ENCODE measurements at places on chromosomes 1 and 21.
A peak's percentile ranks its signal among the peaks of the same experiment; 100 is the strongest.

DNA sequence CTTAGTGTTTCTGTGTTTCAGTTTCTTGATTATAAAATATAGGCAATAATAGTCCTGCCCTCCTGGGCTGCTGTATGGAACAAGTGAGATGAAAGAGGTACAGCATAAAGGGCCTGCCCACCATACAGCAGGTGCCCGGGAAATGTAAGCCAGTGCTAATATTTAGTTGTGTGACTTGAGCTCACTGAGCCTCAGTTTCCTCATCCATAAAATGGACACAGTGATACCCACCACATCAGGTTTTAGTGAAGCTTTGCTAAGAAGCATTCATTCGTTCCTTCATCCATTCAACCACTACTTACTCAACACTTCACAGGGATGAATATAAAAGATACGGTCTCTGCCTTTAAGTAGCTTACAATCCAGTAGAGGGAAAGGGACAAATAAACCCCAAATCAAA, 19.9 kb downstream of the CNTN2 start:
- DNase-seq, result no peak

DNA sequence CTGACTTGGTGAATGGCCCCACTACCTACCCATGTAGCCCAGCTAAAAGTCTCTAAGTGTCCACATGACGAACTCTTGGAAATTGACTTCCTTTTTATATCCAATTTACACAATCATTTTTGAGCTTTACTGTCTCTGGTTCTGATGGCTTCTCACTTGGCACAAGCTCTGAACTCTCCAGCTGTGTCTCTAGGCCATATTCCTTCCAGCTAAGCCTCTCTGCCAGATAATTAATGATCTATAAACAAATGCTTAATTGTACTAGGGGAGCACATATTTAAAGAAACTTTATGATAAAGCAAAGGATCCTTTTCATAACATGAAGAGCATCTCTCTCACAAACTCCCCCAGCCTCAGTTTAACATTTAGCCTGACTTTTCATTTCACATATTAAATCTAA, 16.3 kb upstream of the BEND5 start:
- no peak for DNase-seq

DNA sequence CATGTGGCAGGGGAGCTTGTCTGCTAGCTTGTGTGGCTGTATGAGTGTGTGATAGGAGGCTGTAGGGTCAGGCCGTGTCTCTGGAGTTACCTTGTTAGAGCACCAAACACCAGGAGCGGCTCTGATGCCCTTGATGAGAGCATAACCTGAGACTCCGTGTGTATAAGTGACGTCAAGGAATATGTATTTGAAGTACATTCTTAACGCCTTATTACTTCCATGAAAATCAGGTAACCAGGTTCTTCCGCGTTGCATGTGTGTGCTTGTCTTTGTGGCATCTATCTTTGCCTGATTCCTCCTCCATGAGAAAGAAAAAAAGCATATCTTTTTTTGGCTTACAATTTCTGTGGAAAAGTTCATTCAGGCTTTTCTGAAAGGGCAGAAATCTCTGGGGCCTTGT, 4.6 kb downstream of the OLFML3 start:
- no peak for DNase-seq

GRCh38 chr1:99525331-99525730, 120.6 kb upstream of the PALMD start:
- no peak for DNase-seq

DNA sequence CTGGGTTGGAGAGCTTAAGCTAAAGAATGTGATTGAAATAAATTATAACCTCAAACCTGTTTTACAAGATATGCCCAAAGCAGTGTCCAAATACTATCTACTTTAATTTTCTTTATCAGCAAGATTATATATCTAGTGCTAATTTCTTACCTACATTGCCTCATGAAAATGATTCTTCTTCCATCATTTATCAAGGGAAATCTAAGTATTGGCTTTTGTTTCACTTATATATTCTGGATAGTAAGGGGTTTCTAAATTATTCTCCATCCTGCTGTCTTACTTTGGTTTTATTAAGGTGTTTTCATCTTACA, 81.2 kb downstream of the PHTF1 start:
- DNase-seq, result no peak

GRCh38 chr21:45129189-45129923, 55.0 kb downstream of the ADARB1 start:
- DNase-seq, result no peak

- peak; percentile 74 for DNase-seq
Measured at GRCh38 chr1:205273551-205273982, 45.8 kb downstream of the TMCC2 start.

DNA sequence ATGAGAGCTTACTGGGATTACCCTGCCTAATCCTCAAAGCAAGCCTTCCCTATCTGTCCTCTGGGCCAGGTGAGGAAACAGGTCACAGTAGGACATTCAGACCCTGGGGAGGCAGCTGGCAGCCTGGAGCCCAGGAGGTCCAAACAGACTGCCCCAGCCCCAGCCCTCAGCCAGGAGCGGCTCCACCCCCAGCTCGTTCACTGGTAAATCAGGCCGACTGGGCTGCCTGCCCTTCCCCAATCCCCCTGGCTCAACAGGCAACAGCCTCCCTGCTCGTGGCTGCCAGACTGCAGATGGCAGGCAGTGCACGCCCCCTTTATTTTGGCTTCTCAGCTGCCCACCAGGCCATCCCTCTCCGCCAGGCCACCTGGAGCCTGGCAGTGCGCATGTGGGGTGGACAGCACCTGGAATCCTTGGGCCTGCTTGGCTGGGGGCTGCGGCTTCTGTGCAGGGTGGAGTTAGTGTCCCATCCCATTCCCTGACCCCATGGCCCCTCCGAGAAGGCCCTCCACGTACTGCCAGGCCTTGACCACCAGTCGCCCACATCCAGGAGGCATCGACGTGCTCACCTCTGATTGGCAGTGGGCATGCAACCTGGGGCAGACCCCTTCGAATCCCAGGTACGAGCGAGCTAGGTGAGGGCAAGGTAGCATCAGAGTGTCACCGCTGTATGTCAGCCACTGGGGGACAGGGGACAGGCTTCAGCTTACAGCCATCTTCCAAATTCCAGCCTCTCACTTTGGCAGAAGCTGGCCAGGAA, 11.2 kb upstream of the ZNF670 start:
- no peak for DNase-seq

GRCh38 chr1:13662493-13662892, 37.5 kb upstream of the PRDM2 start:
- no peak for DNase-seq

GRCh38 chr1:2429780-2430591, 17.6 kb upstream of the PEX10 start:
- DNase-seq, result no peak

DNA sequence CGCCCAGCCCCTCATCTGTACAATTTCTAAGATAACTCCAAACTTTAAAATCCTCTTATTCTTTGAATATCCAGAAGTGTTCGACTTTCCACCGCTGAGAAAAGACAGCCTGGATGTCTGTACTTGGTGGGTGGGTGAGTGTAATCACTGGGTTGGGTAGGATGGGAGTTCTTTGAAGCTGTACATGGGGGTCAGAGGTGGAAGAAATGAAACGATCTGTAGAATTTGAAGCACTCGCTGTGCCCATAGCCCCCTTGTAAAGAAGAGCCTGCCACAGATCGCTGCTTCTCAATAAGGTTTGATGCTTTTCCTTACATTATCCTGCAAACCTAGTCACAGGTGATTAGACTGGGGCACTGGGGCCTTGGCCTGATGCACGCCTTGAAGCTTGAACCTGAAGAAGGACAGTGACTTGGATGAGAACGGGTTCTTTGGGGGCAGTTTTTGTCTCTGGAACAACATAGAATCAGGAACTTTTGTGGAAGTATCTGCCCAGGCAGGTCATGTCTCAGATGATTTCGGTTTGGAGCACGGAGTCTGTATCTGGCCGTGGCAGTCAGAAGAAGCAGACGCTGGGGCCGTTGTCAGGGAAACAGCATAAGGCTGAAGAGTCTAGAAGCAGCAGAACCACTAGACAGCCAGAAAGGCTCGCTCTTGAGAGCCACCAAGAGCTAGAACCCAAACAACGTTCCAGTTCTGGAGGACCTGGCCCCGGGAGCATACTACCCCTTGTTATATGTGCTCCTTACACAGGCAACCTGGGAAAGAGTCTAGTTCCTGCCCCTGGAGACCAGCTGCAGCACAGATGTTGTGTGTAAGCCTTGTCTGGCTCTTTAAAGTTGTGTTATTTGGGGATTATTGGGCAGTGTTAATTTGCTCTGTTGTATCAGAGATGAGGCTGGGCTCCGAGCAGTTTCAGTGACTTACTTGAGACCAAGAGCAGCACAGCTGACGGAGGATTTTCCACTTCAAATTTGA, 45.1 kb upstream of the SCCPDH start:
- DNase-seq, result no peak

DNA sequence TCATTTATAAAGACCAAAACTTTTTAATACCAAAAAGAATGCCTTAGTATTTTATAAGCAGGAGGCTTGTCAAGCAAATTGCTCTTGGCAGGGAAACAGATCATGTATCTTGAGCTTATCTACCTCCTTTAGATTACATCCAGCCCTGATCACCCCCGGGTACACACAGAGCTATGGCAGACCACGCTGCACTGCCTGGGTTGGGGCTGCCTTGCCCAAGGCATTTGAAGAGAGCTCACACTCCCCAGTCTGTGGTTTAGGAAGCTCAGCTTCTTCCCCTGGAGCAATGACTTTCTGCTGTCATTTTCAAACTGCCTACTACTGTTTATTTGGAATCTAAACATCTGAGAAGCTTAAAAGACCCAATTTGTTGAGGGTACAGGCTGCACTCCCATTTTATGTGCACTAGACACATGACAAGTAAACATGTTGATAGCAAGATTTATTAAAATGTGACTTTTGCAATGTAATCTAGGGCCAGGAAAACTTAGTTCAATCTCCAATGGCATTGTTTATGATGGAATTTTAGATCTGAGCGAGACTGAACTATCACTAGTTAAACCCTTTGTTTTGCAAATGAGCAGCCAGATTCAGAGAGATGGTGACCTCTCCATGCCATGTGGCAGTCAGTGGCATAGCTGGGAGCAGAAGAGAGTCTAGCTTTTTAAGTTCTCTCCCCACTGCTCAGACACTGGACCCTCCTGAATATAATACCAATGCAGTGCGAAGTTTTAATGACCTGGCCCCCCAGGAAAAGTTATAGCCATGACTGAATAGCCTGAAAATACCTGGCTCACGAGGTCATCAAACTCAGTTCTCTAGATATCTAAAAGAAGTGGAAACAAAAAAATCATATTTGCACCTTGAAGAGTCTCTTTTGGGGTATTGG, 214.9 kb downstream of the HLX start:
- no peak for DNase-seq

GRCh38 chr1:206467915-206468314, 2.4 kb upstream of the IKBKE start:
- DNase-seq, result no peak

DNA sequence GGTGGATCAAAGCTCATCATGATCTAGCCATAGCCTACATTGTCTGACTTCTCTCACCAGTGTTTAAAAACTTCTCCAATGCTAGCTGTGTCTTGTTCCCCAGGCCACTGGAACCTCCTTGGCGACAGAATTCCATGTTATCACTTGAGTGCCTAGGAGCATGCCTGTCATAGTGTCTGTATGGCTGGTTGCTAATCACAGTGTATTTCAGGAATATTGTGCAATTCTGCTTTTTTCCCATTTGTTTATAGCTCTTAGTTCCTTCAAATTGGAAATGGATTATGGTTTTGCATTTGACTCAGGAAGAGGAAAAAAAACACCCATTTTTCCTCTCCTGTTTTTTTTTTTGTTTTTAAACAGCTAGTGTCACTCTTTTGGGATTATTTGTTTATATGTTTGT, 25.5 kb downstream of the ROR1 start:
- no peak for DNase-seq

DNA sequence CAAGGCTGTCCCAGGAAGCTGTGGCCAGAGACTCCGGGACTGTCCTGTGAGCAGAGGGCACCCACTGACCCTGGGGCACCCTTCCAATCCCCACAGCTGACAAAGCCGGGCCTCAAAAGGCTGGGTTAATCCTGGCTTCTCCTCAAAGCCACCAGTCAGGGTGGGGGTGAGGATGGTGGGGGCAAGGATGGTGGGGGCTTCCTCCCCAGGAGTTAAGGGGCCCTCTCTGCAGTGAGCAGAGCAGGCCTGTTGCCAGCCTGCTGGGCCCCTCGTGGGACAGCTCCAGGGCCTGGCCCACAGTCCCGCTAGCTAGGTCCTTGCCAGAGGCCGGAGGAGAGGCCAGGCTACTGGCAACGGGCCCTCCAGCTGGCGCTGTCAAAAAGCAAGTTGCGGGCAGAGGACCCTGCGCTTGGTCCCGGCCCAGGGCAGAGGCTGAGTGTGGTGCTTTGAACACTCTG, 37.9 kb upstream of the CCDC27 start:
- no peak for DNase-seq

DNA sequence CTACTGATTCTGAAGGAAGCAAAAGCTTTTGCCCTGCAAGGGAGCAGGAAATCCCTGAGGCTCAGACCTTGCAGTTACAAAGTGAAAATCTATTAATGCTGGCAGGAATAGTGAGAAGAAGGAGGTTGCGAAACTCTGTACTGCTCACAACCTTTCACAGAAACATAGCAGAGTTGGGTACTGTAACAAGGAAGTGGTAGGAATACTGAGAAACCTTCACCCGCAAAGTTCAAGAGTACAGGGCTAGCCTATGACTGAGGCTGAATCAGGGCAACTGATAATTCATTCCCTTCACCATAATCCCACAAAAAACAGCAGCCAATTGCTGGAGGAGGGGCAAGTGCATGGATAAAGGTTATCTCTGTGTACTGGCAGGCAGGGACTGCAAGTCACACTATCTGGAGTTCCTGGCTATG, 23.9 kb upstream of the KCTD3 start:
- no peak for DNase-seq

DNA sequence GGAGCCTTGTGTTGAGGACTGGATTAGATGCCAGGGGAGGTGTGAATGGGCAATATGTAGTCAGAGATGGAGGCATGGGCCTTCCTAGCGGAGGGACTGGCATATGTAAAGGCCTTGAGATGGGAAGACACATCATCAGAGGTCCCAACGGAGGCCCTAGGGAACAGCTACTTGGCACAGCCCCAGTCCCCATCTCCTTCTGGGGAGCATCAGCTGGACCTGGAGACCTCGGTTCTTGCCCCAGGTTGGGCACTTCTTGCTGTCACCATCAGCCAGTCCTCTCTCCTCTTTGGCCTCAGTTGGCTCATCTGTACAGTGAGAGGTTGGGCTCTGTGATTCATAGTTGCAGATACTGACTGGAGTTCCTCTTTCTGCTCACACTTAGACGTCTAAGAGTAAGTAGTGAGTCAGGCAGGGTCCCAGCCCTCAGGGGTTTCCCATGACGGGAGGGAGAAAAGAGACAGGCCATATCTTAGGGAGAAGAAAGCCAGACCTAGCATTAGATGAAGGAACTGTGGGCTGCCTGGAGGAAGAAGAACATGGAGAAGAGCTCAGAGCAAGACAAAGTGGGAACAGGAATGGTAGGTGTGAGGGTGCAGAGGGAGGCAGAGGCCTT, 3.4 kb upstream of the MARCKSL1 start:
- DNase-seq, result no peak

- no peak for DNase-seq
Measured at GRCh38 chr1:229980009-229980408, 87.0 kb upstream of the GALNT2 start.

Measured in stimulated activated CD4-positive, alpha-beta T cell treated with anti-CD3 and anti-CD28 coated beads, Interleukin-1b, Interleukin-23, amount 100 ng/mL, for 24 hours (primary cell).